AG08395 (cell line): ENCODE measurements at places on chromosomes 7 and 10.
A peak's percentile ranks its signal among the peaks of the same experiment; 100 is the strongest.

- DNase-seq, result no peak
Observed at GRCh38 chr10:47095211-47095610, 184.0 kb downstream of the PTPN20 start.

DNA sequence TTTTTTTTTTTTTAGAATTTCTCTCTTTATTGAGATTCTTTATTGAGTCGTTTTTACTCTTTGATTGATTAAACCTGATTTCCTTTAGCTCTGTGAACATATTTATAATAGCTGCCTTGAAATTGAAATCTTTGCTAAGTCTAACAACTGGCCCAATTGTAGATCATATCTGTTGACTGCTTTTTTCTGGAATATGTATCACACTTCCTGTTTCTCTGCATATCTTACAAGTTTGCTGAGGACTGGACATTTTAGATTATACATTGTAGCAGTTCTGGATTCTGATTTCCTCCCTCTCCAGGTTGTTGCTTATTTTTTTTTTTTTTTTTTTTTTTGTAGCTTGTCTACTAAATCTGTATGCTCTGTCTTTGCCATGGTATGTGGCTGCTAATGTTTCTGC is 56.3 kb downstream of the PRKAR2B start:
- no peak for DNase-seq

DNA sequence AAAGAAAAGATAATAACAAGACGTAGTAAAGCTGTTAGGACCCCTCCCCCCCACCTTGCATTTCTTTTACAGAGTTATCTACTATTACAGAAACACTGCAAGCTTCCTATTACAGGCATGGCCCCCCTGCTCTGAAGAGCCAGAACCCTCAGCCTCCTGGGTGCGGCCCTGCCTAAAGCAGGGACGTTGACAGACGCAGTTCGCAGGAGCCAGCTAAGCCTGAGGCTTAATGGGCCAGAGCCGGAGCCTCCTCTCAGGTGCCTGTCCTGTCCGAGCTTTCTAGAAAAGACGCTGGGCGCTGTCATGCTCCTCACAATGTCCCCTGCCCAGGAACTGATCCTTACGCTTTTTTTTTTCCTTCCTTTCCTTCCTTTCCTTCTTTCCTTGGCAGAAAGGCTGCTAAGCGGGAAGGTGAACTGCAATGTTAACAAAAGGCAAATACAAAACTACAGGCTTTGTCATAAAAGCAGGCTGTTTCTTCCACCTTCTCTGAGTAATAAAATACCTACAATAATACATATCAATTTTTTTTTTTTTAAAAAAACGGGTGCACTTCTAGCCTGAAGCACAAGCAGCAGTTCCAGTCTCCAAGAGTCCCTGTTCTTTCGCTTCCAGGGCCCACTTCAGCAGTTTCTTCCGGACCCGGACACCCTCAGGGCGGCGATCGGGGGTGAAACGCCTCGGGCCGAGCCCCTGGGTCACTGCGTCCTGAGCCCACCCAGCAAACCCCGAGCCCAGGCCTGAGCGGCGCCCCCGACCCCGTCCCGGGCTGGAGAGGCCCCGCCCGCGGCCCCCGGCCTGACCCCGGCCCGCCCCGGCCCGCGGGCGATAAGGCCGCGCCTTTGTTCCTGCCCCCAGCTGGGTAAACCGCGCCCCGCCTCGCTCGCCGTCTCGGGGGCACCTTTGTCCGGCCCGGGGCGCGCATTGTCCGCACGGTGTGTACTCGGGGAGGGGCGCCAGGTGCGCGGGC is 11.2 kb downstream of the MNX1 start:
- DNase-seq, result no peak

DNA sequence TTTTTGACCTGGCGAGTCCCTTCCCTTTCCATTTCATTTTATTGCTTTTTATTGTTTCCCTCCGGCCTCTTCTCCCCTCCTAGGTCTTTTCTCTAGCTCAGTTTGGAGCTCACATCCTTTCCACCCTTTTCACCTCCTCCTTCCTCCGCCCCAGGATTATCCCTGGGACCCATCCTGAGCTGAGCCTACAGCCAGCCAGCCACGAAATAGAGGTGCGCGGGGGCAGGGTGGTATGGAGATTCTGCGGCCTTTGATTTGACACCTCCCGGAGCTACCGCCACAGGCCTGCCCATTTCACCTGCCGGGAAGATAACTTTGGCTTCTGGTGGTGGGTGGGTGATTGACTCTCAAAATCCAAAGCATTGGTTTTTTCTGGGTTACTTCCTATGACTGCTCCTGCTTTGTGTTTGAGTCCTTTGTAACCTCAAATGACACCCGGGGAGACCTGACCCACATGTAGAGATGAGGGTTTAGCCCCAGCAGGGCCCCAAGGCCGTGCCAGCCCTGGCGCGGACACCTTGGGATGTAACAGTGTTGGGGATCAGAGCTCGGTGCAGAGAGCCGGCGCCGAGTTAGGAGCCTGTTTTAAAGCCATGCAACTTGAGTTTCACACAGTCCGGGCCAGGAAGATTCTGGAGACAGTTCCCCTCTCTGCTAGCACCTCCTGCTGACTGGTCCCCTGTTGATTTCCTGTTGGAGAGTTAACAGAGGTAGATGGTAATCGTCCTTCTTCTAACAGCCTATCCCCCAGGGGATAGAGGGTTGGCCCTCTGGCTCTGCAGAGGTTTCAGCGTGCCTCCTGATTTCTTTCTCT is 1.5 kb downstream of the DUSP5 start:
- DNase-seq, result peak; percentile 36

GRCh38 chr10:14185316-14186045 is 145.2 kb downstream of the FRMD4A start:
- DNase-seq, result no peak

DNA sequence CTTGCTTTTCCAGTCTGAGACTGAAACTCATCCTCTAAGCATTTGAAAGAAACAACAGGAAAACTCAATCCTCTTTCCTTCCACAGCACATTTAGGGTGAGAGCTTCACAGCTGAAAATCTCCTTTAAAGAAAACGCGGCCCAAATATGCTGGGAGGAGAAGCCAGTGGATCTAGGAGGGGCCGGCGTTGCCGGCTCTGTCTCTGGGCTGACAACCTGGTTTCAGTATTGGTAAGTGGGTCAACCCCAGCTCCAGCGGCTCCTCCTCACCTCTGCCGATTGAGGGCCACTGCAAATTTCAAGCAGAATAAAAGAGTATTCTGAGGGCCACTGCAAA is 75.3 kb upstream of the CPXM2 start:
- peak; percentile 36 for DNase-seq

GRCh38 chr10:33803248-33803647 is 468.8 kb upstream of the NRP1 start:
- no peak for DNase-seq

GRCh38 chr7:17946591-17946990 is 6.3 kb upstream of the SNX13 start:
- no peak for DNase-seq

- DNase-seq, result no peak
Observed at GRCh38 chr7:38886265-38886664, 22.7 kb downstream of the VPS41 start.

DNA sequence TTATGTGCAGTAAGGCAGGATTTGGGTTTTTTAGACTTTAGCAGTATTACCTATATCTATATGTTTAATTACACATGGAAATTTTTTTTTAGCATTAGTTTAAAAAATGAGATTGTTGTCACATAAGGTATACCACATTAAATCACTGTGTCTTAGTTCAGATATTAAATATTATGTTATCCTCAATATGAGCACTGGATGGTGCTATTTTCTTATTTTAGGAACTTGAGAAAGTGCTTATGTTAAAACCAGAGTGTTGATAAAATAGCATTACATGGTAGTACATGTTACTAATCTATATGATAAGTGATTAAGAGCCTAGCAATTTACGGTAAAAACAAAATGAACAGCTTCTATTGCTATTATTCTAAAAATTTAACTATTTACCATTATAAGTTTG is 28.8 kb downstream of the MIOS start:
- DNase-seq, result peak; percentile 44

GRCh38 chr7:149196705-149197171 is 1.4 kb downstream of the ZNF282 start:
- DNase-seq, result peak; percentile 43

- DNase-seq, result no peak
Observed at GRCh38 chr7:8068892-8069686, 100.5 kb downstream of the GLCCI1 start.

- DNase-seq, result no peak
Observed at GRCh38 chr10:48640326-48640725, 35.5 kb upstream of the ARHGAP22 start.

DNA sequence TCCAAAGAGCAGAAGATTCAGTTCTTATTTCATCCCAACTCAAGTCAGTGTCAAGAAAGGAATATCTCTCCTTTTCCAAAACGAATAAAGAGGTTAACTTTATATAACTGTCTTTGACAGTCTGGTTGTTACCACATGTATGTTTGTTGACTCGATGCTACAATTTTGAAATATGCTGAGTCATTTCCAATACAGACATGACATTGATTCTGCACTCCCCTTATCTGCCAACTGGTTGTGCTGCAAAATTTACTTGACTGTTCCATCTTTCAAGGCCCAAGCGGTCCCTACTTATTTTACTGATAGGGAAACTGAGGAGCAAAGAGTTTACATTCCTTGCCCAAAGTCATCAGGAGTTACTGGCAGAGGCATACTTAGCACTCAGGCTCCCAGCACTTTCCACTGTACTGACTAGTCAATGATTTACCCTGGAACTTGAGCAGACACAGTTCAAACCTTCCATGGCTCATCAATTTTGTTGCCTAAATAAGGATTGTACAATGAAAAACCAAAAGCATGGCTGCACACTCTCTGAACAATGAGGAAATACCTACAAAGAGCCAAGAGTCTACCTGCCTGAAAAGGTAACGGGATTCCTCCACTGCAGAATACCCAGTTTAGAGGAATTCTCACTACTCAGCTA is 52.8 kb downstream of the ABLIM1 start:
- DNase-seq, result no peak

DNA sequence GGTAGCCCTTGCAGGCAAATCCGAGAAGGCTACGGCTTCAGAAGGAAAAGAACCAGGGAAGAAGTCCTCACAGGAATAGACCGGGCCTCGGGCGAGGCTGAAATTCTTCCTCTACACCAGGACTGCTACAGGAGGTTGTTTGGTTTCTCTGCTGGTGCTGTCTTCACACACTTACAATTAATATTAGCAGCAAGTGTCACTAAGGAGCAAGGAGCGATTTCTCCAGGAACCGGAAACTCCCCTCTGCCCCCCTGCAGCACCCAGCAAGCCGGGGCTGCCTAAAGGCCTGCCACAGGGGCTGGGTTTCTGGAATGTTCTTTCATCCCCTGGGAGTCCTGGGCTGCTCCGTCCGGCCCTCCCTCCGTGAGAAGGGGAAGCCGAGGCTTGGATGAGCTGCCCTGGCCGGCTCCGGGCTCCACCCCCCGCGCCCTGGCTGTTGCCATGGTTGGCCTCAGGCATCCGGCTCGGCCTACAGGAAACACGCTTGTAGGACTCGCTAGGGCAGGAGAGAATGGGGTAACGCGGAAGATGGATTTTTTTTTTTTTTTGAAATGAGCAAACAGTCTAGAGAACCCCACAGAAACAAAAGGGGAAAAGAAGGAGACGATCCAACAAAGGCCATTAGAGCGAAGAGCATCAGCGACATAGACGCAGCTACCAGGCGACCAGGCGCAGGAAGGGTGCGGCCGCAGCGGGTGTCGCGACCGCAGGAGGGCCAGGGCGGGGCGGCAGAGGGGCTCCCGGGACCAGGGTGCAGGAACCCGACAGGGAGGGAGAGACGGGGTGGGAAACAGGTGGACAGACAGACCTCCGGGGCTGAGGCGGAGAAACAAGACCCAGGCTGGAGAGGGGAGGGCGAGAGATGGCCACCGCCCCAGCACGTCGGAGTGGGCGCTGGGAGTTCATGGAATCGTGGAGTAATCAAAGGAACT is 33.0 kb downstream of the EN2 start:
- DNase-seq, result peak; percentile 65

DNA sequence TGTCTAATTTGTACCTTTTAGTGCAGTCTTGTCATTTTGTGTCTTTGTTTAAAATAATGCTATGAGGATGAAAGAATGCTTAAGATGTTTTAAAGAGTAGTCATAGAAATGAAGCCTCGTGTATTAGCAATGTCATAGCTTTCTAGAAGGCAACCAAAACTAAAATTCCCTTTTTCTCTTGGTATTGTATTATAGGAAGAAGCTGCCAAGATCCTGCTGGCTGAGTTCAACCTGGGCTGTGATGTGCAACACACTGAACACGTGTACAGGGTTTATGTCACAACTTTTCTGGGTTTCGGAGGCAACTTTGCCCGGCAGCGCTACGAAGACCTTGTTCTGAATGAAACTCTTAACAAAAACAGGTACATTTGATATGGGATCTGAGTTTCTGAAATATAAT is 36.2 kb downstream of the COX15 start:
- DNase-seq, result peak; percentile 48

- peak; percentile 35 for DNase-seq
Observed at GRCh38 chr10:7872041-7872442, 53.7 kb downstream of the TAF3 start.
